ENCODE measurements at places on chromosomes 6 and 20. TPM values are rescaled to one million over a fixed set of nuclear protein-coding genes. Genes with fewer than 3 reads are reported as not detected.

- no peak for DNase-seq
These were observed 7.4 kb downstream of the TMEM14C start for GRCh38 chr6:10730254-10730653.

GRCh38 chr6:116090251-116090650 is 10.4 kb upstream of the NT5DC1 start:
- DNase-seq, result no peak

The RAD21L1 gene
- 0.57 TPM for total RNA-seq

The NMBR gene
- total RNA-seq, result not detected

The TRIM40 gene
- not detected for total RNA-seq

The KHDC1L gene
- total RNA-seq, result not detected

The TBXT gene
- not detected for total RNA-seq

The ULBP3 gene
- 8.5 TPM for total RNA-seq

Data from myocyte (in vitro differentiated cells).